ENCODE measurements at places on chromosomes 2 and 18. TPM values are rescaled to one million over a fixed set of nuclear protein-coding genes. Genes with fewer than 3 reads are reported as not detected.

GRCh38 chr2:240739797-240740196, 48.1 kb downstream of the AQP12A start:
- no peak for DNase-seq

GRCh38 chr18:26547646-26548414, 523 bp downstream of the KCTD1 start:
- peak; percentile 90 for DNase-seq

DNA sequence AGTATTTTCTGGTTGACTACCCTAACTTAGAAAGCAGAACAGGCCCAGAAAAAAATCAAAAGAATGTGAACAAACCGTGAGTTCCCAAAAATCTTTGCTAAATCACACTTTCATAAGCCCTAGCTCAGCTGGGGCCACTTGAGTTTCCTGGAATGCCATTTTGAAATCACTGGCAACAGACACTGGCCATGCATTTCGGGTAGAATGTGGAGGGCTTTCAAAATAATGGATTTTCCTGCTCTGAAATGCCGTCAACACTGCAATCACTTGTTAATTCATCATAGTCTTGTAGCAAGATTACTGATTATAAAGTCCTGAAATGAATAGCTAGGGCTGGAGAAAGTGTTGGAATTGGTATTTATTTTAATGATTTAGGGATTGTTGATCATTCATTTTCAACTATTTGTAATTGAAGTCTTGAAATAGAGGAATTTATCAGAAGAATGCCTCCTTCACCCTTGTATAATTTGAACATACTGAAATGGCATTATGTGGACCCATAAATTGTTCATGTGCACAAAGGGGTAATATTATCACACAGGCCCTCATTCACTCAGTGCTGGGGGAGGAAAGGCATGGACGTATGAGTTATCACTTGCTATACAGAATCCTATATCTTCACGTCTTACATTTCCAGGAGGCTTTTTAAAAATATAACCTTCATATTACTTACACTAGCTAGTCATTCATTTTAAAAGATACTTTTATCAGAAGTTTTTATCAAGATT, 134.8 kb downstream of the DTNA start:
- DNase-seq = no peak

GRCh38 chr2:82317012-82317411, 2012.5 kb upstream of the LRRTM1 start:
- no peak for DNase-seq

DNA sequence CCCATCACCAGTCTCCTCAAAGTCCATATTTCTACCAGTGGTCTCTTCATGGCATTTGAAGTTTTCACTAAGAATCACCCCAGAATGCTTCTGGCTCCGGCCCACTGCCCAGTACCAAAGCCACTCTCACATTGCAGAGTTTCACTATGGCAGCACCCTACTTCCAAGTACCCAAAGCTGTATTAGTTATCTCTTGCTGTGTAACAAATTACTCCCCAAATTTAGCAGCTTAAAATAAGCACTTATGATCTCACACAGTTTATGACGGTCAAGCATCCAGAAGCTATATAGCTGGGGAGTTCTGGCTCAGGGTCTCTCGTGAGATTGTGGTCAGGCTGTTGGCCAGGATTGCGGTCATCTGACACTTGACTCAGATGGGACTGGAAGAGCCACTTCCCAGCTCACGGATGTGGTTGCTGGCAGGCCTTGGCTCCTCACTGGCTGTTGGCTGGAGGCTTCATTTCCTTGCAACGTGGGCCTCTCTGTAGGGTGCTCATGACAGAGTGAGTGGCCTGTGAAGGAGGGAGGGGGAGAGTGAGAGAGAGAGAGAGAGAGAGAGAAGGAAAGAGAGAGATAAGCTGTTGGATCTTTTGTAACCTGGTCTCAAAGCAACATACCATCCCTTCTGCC, 189.5 kb downstream of the CTIF start:
- peak; percentile 45 for DNase-seq

DNA sequence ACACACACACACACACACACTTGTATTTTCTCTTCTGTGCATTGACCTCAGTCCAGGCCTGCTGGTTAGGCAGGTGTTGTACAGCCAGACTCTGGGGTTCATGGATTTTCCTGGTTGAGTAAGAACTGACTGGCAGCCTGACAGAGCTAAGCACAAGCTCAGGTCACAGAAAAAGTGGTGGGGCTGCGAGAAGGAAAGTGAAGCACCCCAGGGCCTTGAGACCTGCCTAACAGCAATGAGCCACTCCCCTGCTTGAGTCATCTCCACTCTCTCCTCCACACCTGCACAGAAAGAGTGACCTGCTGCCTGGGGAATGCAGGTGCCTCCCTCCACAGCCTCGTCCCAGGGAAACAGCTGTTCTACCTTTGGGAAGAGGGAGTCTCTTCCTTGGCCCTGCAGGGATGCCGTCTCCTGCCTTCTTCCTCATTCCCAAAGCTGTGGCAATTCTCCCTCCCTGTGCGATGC, 91.4 kb upstream of the LGALSL start:
- no peak for DNase-seq

DNA sequence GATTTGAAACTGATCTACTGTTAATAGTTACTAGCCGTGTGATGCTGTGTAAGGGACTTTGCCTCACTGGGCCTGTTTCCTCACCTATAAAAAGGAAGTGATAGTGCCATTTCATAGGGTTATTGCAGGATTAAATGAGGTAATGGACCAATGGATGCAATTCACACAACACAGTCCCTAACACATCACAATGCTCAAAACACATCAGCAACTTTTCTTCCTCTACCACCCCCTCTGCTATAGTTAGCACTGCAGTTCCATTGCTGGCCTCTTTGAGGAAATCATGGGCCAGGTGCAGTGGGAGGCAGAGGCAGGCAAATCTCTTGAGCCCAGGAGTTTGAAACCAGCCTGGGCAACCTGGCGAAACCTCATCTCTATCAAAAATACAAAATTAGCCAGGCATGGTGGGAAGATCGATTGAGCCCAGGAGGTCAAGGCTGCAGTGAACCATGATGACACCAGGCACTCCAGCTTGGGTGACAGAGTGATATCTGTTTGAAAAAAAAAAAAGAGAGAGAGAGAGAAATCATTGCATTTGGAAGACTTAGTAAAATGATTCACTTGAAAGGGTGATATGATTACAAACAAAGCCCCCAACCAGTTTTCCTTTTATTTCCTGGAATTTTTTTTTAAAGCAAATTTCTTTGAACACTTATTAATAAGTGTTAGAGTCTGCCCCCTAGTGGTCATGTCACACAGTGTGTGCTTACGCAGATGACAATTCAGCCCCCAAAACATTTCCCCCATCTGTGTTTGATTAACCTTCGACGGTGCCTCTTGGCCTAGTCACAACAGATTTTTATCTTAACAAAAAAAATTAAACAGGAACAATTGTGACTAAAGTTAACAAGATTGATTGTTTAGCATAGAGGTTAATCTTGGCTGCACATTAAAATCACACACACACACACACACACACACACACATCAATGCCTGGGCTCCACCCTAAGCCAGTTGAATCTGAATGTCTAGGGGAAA, 88.6 kb upstream of the BCL11A start:
- no peak for DNase-seq

DNA sequence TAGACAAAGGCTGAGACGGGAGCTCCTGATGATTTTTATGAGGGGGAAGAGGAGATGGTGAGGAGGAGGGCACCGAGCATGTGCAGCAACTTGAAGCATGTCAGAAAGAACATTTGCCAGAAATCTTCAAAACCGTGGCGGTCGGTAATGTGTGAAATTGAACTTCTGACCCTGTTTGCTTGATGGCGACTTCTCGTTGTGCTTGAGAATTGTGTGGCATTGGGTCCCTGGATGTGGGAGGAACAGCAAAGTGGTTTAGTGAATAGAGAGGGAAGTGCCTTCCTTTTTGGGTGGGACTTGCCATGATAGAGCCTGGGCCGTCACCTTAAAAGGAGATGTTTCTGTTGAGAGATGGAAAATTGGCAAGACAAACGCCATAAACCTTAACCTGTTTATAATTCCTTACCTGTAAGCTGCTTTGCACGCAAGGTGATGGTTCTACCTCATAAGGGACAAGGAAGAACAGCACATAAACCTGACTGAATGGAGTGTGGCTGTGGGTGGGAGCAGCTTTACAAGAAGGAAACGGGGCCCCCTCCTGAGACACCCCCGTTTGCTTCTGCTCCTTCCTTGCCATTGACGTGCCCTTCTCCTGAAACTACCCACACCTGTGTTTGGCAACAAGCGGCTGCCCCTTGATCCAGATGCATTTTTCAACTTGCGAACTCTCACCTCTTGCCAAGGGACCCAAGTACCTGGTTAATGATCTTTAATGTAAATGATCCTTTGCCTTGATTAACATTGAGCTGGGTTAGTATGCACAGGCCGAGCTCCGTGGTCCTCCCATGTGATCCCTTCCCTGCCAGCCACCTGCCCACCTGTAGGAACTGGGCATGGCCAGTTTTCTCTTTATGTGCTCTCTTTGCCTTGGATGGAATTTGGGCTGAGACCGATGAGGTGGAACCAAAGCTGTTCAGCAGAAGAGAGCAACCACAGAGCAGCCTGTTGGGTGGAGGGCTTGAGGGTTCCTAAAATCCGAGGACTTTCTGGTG, 153.2 kb downstream of the NEDD4L start:
- no peak for DNase-seq

GRCh38 chr2:152251811-152252210, 76.2 kb upstream of the STAM2 start:
- DNase-seq = no peak

GRCh38 chr2:36416370-36417165, 61.0 kb downstream of the CRIM1 start:
- peak; percentile 70 for DNase-seq

DNA sequence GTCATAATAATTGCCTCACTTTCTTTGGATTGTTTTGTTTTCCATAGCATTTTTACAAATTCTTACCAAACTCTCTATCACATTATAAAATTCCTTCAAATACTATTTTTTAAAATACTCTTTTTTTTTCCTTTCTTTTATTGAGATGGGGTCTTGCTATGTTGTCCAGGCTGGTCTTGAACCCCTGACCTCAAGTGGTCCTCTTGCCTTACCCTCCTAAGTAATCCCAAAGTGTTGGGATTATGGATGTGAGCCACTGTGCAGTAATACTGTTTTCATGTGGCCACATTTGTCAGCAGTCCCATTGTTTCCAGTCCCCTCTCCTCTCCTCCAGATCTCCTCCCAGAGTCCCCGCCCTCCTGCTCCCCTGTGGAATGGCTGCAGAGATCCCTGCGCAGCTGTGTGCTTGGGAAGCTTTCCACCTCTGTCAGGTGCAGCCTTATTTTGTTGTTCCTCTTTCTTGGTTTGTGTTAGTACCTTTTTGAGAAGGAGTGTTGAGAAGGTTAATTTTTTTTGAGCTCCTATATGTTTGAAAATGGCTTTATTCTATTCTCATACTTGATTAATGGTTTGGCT, 227.3 kb downstream of the LOXHD1 start:
- no peak for DNase-seq

DNA sequence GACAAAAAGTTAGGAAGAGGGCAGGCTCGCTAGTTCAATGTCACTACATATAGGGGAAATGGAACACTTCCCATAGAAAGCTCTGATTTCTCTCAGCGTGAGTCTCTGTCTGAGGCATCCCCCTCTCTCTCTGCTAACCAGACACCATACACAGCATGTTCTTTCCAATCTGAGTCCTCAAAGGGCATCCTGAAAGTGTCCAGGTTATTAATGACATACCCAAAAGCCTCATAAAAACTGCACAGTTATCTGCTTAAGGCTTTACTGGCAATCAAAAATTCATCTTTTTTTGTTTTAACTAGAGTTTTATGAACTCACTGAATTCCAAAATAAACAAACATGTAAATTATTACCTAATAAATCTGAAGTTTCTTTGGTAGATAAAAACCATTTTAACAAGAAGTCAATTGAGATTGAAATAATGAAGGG, 137.4 kb downstream of the AFF3 start:
- DNase-seq = no peak

- no peak for DNase-seq
Observed at GRCh38 chr18:45009756-45010155, 329.1 kb downstream of the SETBP1 start.

- no peak for DNase-seq
Observed at GRCh38 chr2:210655229-210655975, 99.0 kb downstream of the CPS1 start.

- no peak for DNase-seq
Observed at GRCh38 chr2:224666951-224667553, 49.1 kb downstream of the CCDC195 start.

DNA sequence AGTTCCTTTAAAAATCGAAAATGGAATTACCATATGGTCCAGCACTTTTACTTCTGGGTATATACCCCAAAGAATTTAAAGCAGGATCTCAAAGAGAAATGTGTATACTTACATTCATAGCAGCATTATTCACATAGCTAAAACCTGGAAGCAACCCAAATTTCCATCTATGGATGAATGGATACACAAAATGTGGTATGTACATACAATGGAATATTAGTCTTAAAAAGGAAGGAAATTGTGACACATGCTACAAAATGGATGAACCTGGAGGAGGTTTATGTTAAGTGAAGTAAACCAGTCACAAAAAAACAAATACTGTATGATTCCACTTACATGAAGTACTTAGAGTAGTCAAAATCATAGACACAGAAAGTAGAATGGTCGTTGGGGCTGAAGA, 147.9 kb upstream of the LTBP1 start:
- DNase-seq = no peak

DNA sequence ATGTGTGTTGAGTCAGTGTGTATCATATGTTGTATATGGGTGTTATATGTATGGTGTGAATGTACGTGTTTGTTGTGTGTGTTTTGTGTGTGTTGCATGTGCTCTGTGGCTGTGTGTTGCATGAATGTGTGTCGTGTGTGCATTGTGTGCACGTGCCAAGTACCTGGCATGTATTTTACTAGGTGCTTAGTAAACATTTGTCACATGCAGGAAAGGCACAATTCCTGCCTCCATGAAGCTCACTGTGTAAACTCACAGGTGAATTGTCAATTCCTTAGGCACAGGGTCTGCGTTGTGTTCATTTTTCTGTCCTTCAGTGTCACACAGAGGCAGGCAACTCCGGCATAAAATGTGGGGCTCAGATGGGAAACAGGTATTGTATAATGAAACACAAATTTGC, 22.3 kb upstream of the IL1R1 start:
- no peak for DNase-seq

DNA sequence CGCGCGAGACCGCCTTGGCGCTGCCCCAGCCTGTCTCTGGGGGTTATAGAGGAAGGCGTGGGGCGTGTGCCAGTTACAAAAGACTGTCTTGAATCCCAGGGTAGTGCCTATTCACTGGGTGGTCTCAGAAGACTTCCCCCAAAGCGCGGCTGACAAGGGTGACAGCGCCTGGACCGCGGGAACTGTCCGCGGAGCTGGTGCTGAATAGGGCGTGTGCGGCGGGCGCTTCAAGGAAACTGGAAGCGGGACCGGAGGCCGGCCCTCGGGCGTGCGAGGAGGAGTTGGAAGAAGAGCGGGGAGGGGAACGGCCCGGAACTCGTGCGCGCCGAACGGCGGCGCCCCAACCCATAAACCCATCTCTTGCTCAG, 2.3 kb downstream of the EGR4 start:
- peak; percentile 59 for DNase-seq

Gene CCL20
- total RNA-seq = not detected

Gene PROC
- total RNA-seq = not detected

Gene PIEZO2
- 0.54 TPM for total RNA-seq

Gene SPEG
- 157 TPM for total RNA-seq

Gene FAM110C
- total RNA-seq = 7.7 TPM

Gene SLC9A4
- total RNA-seq = not detected
